NCI-H2029 (cell line): ENCODE measurements at places on chromosomes 1 and 21.

DNA sequence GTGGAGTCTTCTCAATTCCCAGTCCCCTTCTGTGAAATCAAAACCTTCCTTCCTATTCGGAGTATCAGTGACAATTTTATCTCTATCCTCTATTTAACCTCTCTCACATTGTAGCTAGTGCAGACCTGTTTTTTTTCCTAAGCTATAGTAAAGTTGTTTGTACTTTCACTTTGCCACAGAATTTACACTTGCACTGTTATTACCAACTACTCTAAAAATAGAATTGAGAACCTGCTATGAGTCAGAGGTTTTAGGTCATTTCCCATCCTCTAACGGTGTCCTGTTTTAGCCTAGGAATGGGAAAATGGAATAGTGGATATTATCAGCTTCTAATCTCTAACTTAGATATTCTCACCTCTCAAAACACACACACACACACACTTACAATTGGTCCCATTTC lies 862.7 kb downstream of the NCAM2 start:
- DNase-seq: no peak

DNA sequence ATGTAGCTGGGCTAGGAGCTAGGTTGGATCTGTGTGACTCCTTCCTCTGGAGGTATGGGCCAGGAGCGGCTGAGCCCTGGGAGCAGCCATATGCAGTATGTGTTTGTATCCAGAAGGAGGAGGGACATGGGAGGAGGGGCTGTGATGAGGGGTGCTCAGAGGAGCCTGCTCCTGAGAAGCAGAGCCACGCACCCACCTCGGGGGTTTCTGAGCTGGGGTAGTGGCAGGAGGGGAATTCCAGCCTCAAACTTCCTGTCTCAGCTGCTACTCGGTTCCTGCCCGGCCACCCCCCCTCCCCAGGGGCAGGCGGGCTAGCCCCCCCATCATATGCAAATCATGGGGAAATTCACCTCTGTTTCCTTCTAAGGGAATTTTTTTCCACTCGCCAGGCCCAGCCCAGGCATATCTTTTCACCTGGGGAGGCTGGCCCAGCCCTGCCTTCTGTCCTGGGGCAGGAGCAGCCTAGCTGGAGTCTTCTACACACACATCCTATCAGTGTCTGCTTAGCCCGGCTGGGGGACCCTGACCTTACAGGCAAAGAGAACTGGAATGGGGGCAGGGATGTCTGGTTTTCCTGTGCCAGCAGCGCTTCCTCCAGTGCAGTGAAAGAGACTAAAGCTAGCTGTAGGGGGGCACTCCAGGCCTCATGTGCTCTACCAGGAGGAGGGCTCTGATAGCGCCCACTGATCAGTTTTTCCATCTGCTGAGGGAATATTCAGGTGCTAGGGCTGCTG lies 3.0 kb downstream of the ZC3H12A start:
- peak; percentile 39 for DNase-seq

- DNase-seq: peak; percentile 37
Observed at GRCh38 chr21:41460578-41461527, 34.8 kb downstream of the MX1 start.

DNA sequence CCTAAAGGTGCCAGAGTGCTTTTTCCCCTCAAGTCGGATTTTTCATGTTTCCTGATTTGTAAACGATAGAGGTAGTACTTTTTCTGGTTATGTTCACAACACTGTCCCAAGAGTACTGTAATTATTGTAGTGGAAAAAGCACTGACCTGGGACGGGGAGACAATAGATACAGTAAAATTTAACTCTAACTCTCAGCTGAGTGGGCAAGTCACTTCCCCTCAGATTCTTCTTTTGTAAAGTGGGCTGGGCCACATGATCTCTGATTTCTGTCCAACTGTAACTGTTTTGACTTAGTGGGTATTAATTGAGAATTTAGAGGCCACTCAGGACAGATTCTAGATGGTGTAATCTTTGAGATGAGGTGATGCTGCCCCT lies 19.1 kb downstream of the MARCKSL1 start:
- no peak for DNase-seq

GRCh38 chr1:187621951-187622350 lies 793.2 kb downstream of the PLA2G4A start:
- DNase-seq: no peak

DNA sequence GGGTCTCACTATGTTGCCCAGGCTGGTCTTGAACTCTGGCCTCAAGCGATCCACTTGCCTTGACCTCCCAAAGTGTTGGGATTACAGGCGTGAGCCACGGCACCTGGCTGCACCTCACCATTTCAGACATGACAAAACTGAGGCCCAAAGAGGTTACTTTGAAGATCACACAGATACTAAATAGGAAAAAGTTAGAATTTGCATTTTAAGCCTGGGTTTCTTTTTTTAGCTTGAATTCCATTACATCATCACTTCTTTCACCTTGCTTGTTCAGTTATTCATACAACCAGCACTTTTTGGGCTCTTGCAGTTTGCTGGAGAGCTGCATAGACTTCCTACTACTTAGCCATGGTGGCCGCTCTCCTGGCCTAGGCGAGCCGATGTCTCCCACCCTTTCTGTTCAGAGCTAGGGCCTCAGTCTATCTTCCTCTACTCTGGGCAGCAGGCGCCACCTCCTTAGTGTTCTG lies 16.3 kb upstream of the CD2 start:
- DNase-seq: no peak
